Activated gamma-delta T cell treated with Interleukin-2 at 50 U/mL for 16 hours (primary cell): ENCODE measurements at places on chromosomes 3 and 15.

DNA sequence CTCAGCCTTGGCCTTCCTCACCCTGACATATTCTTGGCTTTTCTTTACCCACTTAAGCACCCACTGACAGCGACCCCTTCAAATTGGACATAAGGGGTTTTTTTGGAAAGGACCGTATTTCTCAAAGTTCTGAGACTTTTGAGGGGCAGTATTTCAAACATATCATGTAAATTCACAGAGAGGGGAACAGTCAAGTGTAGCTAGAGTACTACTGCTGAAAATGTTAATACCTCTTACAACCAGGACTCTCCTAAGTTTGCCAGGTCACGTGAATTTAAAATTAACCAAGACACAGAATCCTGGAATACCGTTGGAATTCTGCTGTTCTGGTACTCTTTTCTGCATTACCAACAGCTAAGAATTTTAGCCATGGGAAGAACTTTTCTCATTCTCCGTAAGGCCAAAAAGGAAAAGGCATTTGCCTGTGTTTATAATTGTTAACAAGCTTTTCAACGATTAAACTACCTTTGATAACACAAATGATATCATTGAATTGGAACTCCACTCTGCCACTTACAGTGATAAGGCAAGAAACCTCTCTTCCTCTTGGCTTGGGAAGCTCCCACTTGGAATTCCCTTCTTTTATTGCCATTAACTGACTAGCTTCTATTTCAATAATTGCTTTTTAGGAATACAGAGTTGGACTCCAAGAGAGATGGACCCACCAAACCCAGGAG, 597 bp upstream of the GBE1 start:
- no peak for DNase-seq

- no peak for DNase-seq
Observed at GRCh38 chr3:86774082-86774691, 216.8 kb downstream of the VGLL3 start.

GRCh38 chr15:51846066-51846462, 16.6 kb downstream of the TMOD3 start:
- no peak for DNase-seq

- no peak for DNase-seq
Observed at GRCh38 chr15:81091889-81092558, 42.0 kb upstream of the CFAP161 start.

- no peak for DNase-seq
Observed at GRCh38 chr3:78096488-78097255, 1056.8 kb downstream of the ROBO2 start.

- DNase-seq = no peak
Observed at GRCh38 chr3:176615826-176616225, 581.5 kb downstream of the TBL1XR1 start.

DNA sequence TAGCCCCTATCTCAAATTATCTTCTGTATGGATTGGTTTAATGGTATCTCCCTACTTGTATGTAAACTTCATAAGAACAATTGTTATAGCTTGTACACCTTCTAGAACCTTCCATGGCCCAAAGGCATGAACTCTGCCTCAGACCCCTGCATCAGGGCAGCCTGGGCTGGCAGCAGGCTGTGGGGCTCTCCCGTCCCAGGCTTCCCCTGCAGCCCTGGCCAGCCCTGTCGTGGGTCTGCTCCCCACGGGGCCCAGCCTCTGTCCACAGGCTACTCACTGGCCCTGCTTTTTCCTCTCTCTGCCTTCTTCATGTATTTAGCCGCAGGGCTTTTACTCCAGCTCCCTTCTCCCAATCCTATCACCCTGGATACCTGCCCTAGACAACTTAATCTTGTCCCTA, 4.4 kb downstream of the SCN5A start:
- no peak for DNase-seq

- DNase-seq = no peak
Observed at GRCh38 chr3:126750756-126751121, 46.7 kb downstream of the CHCHD6 start.

GRCh38 chr3:139509631-139510030, 29.9 kb downstream of the RBP1 start:
- no peak for DNase-seq

- DNase-seq = no peak
Observed at GRCh38 chr3:40924559-40925141, 274.7 kb upstream of the CTNNB1 start.

DNA sequence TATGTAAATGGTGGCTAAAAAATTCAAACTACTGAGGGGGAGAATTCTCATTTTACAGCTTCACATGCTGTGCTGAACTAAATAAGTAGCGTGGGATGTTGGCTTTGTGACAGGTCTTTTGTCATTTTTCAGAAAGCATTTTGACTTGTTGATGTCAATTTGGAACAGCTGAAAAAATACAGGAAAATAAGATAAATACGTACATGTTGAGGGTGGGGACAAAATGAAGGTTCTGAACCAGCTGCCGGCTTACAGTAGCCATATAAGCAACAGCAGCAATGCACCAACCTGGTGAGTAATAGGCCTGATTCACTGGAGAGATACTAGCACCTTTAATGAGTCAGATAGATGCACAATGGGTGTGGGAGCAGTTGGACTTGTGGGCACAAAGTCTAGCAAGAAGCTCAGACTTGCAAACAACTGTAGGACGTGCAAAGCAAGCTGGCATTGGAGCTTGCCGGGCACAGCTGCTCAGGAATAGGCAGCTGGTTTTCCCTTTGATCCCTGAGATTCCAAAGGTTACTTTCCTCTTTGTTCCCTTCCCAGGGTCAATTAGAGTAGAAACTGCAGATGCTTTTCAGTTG, 12.9 kb downstream of the B3GNT5 start:
- peak; percentile 26 for DNase-seq

DNA sequence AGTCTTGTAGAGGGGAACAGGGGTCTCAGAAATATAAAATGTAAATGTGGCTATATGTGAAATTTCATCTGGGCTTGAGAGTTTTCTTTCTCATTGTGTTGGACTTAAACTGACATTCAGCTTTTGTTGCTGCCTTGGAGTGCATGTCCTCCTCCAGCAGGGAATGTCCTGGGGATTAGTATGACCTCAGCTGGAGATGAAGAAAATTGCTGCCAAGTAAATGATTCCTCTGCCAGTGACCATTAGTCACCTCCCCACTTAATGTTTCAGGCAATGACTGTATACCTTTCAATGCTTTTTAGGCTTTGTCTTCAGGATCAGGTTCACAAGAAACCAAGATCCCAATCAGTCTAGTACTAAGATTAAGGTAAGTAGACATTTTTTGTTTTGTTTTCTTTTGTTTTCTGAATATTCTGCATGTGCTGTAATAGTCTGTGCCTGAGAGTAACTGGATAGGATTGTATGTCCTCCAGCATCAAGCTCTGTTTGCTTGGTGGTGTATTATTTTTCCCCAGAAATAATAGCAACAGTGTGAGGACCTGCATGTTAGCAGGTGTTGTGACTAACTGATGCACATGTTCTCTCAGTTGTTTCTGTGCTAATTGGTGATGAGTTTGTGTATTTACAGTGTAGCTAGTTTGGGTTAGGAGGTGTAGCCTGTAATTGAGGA, 18.1 kb upstream of the SLC22A13 start:
- DNase-seq = no peak

DNA sequence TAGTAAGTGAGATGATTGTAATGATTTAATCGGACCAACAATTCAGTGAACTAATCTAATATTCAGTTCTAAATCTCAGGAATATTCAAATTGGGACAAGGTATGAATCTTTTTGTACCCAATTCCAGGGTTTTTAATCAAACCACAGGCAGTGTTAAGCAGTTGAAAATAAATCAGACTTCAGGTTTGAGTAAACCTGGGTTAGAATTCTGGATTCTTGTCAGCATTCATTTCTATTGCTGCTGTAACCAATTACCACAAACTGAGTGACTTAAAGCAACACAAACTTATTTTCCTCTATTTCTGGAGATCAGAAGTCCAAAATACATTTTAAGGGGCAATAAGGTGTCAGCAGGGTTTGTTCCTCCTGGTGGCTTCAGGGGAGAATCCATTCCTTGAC, 208.4 kb upstream of the ZPLD1 start:
- no peak for DNase-seq

GRCh38 chr3:72818905-72819304, 29.3 kb downstream of the SHQ1 start:
- no peak for DNase-seq

DNA sequence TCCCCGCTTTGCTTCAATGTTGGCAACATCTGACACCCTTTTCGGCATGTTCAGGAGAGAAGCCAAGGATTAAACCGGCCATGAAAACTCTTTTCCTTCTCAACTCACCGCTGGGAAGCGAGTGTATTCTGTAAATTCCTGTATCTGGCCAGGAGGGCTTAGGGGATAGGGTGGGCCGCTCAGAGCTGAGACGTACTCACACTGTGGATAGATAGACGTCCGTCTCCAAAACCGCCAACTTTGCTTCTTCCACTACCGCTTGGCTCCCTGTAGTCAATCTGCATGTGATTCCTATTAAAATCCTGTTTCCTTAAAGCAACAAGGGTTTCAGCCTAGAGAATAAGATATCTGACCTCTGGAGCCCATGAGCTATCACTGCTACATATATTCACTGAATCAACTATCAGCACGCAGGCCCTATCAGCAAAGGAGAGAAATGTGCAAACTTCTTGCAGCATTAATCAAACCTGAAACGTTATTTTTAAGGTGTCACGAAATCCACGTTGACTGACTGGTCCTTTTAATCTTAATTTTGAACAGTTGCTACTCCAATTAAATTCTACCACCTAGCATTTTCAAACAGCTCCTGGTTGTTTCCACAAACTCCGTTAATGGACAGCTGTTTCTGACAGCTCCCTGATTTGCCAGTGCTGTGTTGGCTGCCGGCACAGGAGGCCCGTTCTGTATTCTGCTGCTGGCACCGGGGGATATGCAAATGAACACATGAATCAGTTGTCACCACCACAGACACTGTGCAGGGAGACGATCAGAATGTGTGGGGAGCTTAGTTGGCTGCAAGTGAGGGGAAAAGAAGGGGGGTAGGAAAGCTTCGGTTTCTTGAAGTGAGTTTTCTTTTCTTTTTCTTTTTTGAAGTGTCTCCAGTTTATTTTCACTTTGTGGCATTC, 438.9 kb upstream of the ARRDC4 start:
- no peak for DNase-seq

DNA sequence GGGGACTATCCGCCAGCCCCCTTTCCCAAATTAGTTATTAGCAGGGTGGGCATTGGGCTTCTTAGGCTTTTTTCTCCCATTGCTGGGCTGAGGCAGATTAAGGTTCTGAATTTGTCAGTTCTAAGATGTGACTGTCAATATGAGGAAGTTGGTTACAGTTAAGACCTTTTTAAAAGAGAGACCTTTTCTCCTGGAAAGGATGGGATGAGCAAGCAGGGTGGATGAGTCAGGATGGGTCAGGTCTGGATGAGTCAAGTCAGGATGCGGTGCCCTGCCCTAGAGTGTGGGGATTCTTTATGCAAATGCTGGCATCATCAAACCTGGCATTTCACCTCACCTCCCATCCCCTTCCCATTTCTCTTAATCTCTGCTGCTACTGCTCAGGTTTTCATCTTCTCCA, 1.9 kb downstream of the AEN start:
- DNase-seq = no peak

DNA sequence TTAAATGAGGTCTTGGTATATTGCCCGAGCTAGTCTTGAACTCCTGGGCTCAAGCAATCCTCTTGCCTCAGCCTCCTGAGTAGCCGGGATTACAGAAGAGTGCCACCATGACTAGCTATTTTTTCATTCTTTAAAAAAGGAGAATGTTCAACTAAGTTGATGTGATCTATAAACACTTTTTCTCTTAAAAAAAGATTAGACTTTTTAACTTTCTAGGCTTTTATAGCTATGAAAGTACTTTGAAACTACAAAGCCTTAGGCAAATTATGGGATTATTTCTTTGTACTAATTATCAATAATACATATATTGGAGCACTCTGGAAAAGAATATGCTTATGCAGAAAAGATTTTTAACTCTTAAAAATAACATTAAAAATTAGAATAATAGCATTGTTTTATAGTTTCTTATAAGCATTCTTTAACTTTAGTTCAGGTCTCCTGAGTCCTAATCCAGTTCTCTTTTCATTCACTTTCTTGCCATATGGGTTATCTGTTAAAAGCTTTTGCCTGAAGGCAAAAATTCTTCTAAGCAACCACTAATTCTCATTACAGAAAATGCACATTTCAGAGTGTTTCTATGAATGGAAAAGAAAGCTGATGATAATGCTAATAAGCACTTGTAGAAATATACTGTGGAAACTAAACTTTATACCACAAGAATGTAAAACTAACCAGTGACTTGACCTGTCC, 87.8 kb downstream of the DPPA2 start:
- DNase-seq = no peak

GRCh38 chr3:13637311-13637891, 88.5 kb downstream of the FBLN2 start:
- DNase-seq = no peak

GRCh38 chr3:5187920-5188418, 462 bp downstream of the EDEM1 start:
- DNase-seq = peak; percentile 56

DNA sequence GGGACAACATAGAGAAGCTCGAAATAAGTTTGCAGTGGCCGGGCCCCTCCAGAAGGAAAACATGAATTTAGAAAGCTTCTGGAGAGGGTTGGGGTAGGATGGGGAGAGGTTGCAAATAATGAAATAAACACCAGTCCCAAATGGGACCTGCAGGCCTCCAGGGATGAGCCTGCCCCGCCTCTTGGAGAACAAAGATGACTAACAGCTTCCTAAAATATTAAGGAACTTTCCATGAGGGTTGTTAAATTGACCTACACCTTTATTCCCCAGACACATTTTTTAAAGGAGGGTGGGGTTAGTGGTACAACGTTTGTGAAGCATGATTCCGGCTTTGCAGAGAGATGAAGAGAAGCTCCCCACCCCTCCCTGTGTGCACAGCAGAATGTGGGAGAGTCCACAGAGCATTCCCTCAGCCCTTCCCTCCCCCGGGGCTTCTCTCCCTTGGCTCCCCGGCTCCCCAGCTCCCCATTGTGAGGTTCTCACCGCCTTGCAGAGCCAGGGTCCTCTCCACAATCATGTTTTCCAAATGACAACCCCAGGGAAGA, 84.1 kb downstream of the ARHGAP31 start:
- no peak for DNase-seq

- DNase-seq = no peak
Observed at GRCh38 chr15:46901001-46901400, 816.3 kb upstream of the SEMA6D start.

DNA sequence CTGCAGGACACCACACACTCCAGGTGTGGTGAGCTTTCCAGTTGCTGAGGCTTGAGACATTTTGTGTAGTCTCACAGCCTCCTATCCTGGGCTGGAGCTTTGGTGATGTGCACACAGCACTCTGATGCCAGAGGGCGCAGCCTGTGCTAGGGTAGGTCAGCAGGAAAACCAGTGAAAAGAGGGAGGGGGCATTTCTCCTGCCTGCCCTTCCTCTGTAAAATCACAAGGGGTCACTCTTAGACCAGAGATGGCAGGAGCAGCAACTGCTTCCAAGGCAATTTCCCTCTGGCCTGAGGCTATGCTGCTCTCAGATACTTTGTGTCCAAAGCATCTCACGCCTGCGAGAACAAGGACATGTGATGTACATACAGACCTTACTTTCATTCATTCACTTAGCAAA, 16.5 kb upstream of the MUSTN1 start:
- DNase-seq = no peak
